CD8-positive, alpha-beta T cell (primary cell): ENCODE measurements at places on chromosomes 5 and 9. TPM values are rescaled to one million over a fixed set of nuclear protein-coding genes. Genes with fewer than 3 reads are reported as not detected.

Gene CORO2A
- total RNA-seq, result 6.7 TPM

Gene PFDN1
- total RNA-seq, result 30.5 TPM

Gene FGF1
- not detected for total RNA-seq

DNA sequence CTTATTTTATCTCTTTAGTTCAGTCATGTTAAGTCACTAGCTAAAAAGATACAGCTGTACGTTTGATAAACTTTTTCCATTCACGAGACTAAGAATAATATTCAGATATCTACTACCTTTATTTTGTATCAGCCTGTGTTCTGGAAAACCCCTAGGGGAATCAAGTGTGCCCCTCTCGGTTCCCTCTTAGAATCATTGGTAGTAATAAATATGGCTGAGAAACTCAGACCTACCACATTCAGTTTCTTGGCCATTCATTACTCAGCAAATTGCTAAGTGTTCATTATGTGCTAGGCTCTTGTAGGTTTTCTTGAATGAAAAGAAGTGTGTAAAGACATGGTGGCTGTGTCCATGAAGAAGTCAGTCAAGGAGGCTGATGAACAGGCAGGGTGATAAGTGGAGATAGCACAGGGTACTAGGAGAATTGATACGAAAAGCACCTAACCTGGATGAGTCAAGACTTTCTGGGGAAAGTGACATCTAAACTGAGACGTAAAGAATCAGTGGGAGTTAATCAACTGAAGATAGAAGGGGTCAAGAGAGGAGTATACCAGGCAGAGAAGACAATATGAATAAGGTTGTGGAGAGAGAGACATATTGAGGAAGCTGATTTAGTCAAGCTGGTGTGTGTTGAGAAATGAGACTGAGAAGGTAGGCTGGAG is 86.2 kb downstream of the CSNK1G3 start:
- no peak for DNase-seq

DNA sequence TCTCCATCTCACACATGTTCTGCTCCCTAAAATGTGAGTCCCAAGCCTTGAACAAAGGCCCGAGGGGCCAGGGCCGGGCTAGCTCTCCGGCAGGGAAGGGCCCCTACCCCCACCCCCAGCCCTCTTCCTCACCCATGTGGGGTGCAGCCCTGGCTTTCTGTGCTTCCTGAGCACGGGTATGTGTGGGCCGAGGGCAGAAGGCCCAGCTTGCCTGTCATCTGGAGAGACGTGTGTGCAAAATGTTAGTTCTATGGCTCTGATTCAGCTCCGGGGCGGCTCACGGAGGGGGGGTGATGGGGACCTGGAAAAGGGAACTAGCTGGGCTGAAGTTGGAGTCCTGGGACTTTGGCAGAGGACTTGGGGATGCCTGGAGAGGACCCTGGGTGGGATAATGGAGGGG is 90.3 kb upstream of the ARAP3 start:
- DNase-seq, result no peak

DNA sequence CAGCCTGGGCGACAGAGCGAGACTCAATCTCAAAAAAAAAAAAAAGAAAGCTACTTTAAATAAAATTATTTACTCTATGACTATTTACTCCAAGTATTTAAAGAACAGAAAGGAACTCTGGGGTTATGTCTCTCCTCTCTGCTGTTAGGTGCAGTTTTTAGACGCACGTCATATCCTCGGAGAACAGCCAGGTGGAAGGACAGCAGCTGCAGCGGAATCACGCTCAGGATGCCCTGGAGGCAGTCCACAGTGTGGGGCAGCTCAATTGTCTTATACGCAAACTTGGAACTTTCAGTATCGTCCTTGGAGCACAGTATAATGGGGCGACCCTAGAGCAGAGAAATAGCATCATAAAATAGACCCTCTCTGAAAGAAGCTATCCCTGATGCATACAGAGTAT is 10.4 kb upstream of the MAPK9 start:
- no peak for DNase-seq

DNA sequence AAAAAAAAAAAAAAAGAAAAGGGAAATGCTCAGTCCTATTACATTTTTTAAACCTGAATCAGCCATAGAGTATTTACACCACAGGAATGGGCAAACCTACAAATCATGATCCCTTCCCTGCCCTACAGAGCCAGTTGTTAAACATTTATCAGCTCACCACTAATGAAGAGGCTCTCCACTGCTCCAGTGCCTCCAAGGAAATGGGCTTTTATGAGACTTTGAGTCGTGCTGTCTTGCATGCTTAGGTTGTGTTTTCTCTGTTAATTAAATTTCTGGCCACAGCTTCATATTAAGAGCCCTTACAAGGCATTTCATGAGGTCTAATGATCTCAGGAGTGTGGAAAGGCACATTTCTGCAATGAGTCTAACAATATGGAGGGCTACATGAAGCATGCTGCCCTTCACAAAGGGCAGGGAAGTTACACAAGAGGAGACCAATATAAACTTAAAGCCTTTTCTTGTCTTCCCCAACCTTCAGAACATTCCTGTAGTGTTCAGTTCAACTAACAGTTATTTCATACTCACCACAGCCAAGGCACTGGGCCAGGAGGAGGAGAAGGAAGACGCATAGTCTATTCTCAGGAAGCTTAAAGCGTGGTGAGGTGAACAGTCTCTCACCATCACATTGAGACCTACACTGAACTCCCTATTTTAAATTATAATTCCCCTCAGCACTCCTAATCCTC is 140.1 kb upstream of the ABCA1 start:
- no peak for DNase-seq

DNA sequence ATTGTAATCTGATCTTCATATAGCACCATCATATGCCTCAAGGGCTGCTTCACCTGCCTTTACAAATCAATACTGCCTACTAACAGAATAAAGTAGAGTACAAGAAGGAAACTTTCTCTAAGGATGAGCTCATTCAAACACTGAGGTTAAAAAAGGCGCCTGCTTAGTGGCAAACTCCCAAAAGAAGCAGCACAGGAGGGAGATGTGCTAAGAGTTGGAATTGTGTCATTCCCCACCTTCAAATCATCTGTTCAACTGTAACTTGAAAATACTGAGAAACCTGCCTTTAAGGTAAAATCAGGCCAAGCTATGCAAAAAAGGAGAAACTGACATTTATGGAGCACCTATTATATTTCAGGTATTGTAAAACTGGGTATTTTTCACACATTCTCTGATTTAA is 560.6 kb downstream of the PTPRD start:
- no peak for DNase-seq

DNA sequence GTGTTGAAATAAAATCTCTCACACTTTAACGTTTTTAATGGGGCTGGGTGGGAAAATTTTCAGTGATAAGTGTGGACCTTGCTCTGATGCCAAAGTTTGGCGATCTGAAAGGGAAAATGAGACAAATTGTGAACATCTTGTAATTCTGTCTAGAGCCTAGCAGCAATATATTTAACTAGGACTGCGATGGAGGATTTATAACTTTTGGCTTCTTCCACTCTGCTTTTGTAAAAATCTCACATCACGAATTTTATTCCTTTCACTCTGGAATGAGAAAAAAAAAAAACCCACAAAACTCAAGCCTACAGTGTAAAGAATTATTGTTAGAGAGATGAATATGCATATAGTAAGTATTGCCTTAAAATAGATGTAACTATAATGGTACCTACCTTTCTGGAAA is 19.9 kb downstream of the CCNH start:
- no peak for DNase-seq

GRCh38 chr5:136631186-136631585 is 265.8 kb upstream of the TRPC7 start:
- DNase-seq, result no peak

- DNase-seq, result no peak
These were observed 140.8 kb upstream of the LMX1B start for GRCh38 chr9:126472948-126473298.

DNA sequence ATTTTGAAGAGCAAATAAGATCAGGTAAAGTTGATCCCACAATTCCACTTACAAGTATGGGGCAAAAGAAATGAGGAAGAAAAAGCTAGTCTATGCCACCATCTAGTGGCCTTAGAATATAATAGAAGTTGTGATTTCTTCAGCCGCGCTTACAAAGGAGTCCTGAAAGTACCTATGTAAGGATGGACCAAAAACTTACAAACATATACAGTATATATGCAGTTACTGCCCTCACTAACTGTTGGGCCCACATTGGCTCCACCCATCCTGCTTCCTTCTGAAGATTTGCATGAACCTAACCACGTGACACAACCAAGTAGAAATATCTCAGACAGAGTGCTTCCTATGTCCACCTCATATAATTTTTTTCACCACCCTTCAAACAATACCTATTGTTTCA is 11.7 kb upstream of the OR13D1 start:
- DNase-seq, result no peak
